ENCODE measurements at places on chromosomes 7 and 10.

- DNase-seq, result no peak
These were observed 32.6 kb downstream of the DUSP5 start for GRCh38 chr10:110530131-110530831.

GRCh38 chr10:96096958-96097357, 33.1 kb upstream of the ZNF518A start:
- DNase-seq, result no peak

DNA sequence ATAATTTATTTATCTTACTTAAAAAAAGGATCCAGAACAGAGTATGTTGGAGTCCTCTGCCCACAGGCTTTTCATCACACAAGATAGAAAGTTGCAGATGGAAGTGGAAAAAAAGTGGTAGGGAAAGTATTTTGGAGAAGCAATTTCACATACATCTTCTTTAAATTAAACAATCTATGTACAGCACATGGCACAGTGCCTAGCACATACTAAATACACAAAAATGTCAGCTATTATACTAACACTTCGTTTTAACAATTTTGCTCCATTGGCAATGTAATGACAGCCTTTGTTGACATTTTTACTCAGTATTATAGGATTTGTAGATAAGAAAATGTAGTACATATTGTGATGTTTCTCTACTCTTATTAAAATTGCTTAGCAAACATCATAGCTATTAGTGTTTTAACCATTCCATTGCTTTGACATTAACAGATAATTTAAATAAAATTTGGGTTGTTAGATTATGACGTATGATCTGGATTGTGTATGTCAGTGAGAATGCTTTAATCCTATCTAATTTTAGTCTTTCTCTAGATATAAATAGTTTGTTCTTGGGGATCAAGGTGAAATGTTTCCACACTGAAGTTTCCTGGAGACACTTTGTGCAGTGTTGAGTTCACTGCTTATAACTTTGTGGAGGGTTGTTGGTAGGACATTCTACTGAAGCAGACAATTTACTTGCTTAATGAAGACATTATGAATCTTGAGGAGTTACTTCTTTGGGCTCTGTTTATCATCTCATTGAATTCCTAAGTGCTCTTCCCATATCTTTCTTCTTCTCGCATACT, 202.8 kb upstream of the DKK1 start:
- DNase-seq, result no peak

GRCh38 chr7:137628216-137628615, 218.6 kb downstream of the DGKI start:
- peak; percentile 87 for DNase-seq

- DNase-seq, result no peak
These were observed 492.5 kb downstream of the ETV1 start for GRCh38 chr7:13496976-13497375.

GRCh38 chr7:21767300-21767900, 178.3 kb downstream of the CDCA7L start:
- peak; percentile 68 for DNase-seq

DNA sequence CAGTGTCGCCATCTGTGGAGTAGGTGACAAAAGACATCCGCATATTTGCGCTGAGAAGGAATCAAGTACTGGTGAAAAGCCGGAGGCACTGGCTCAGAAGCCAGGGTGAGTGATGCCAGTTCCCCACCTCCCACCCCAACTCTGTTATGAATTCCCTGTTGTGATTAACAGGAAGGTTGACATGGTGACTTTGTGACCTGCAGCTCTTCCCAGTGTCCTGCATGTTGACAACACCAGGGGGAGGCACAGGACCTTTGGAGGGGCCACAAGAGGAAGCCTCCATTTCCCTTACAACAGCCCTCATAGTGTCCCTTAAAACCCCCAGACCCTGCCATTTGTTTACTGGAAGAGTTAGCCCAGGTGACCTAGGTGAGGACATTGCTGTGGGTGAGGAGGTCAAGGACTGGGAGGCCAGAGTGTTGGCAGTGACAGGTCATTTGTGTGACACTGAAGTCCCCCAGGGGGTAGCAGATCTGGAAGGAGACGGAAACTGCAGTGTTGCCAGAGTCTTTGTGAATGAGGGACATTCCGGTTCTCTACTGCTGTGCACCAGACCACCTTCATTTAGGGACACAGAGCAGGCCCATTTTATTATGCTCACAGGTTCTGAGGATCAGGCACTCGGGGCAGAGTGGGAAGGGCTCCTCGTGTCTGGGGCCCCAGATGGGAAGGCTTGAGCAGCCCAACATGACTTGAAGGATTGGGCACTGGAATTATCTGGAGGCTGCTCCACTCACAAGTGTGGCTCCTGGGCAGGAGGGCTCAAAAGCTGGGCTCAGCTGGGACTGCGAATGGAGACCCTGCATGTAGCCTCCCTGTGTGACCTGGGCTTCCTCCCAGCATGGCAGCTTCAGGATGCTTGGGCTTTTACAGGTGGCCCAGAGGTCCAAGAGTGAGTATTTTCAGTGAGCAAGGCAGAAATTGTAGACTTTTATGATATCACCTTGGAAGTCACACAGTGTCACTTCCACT, 13.0 kb upstream of the ANTXRL start:
- DNase-seq, result no peak

All from Ammon's horn (tissue), 1 donor.